ENCODE measurements at places on chromosomes 5 and 9. TPM values are rescaled to one million over a fixed set of nuclear protein-coding genes. Genes with fewer than 3 reads are reported as not detected.

The TBC1D9B gene
- total RNA-seq = 64.2 TPM

The COL15A1 gene
- 31.5 TPM for total RNA-seq

The SOHLH1 gene
- total RNA-seq = 0.05 TPM

The ALDH1B1 gene
- total RNA-seq = 12.1 TPM

Data from dermis blood vessel endothelial cell (primary cell).